ENCODE measurements at places on chromosomes 3 and 15.

DNA sequence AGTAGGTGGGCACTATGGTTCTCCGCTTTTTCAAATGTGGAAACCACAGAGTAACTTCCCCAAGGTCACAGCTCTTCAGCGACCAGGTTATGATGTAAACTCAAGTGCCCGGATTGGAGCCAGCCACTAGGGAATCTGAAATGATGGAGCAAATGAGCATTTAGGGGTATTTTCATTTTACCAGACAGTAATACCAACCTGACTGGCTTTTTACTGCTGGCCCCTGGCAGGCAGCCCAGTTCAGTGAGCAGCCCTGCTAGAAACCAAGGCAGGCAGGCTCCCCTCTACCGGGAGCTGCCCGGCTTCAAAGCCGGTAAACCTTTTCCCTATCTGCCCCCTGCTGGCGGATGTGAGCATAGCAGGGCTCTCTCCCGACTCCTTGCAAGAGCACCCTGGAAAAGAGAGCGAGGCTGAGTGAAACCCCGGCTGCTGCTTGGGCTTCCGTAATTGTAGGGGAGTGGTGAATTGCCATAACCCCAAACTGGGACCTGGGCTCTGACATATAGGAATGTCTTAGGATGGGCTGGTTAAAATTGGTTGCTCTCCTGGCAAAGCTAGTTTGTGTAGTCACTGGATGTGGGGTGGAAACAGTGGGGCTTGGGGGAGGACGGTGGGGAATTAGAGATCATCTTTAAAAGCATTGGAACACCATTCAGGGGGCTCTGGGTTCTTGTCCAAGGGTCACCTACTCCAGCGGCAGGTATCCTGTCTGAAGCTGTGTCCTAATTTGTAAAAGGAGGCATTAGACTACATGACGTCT is 98.0 kb upstream of the TNFAIP8L3 start:
- ATAC-seq, result peak; percentile 52

- no peak for ATAC-seq
Observed at GRCh38 chr3:158384019-158384418, 187.0 kb upstream of the MLF1 start.

DNA sequence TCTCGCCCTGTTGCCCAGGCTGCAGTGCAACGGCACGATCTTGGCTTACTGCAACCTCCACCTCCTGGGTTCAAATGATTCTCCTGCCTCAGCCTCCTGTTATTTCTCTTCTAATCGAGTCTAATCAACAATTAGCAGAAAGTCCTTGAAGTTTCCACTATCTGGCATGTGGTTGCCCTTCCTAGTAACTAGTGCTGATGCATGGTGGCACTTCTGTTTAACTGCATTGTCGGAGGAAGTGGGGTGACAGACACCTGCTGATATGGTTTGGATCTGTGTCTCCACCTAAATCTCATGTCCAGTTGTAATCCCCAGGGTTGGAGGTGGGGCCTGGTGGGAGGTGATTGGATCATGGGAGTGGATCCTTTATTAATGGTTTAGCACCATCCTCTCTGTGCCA is 9.2 kb downstream of the CRTAP start:
- ATAC-seq, result no peak

DNA sequence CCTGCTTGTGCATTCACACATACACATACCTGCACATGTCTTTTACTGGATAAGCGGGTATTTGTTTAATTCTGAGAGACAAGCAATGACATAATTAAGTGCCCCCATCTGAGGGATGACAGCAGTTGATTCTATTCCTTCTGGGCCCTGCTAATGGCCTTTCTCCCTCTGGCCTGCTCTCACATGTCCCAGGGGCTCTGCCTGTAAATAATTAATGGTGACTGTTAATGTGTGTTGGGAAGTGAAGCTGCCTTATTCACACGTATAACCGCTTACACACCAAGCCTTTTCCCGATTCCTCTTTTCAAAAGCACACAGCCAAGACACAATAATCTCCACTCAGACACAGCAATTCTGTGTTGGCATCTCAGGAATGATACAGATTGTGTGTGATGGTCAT is 47.8 kb downstream of the LRRK1 start:
- no peak for ATAC-seq

DNA sequence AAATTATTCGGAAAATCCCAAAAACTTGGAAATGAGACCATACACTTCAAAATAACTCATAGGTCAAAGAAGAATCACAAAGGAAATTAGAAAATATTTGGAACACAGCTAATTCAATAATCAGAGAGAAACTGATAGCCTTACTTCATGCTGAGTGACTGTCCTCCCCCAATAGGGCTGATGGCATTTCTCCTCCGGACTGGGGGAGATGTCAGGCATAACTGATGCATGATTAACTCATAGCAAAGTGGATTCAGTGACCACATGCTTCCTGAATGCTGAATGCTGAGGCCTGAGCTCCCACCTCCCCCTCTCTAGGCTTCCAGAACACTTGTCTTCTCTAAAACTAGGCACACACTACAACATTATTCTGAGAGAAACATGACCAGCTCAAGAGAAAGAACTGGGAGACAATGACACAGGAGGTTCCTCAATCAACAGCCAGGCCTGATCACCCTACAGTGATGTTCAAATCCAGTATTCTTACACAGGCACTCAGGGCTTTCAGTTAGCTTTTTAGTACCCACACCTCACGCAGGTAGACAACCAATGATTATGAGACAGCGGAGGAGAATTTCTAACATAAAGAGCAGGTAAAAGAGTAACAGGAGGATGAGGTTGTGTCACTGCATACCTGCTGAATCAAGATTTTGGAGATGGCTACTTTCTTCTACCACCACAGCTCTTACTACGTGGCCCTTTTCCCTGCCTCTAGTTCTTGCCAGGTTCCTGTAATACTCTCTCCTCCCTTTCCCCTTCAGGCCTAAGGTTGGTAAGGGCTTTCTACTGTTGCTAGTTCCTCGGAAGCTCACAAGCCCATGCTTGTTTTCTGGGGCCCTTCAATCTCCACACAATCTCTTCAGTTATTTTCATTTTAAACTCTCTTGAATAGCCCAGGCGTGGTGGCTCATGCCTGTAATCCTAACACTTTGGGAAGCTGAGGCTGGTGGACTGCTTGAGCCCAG is 96.1 kb downstream of the FMN1 start:
- no peak for ATAC-seq

- ATAC-seq, result no peak
Observed at GRCh38 chr3:193921465-193921864, 214.5 kb upstream of the HES1 start.

DNA sequence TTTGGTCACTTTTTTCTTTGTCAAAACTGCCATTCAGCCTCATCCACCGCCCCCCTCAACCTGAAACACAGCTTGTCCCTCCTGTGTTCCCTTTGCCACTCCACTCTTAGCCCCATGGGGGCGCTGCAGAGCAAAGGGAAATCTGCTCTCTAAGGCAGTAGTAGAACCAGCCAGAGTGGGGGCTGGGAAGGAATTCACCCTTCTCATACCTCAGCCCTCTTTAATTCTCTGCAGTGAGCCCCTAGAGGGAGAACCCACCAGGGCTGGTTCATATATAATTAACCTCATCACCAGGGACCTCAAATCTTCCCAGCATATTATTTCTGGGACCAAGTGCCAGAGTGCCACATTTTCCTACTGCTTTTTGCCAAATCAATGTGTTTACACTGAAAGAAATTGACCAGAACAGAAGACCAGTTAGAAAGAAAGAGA is 2.8 kb upstream of the BCL6 start:
- peak; percentile 53 for ATAC-seq

DNA sequence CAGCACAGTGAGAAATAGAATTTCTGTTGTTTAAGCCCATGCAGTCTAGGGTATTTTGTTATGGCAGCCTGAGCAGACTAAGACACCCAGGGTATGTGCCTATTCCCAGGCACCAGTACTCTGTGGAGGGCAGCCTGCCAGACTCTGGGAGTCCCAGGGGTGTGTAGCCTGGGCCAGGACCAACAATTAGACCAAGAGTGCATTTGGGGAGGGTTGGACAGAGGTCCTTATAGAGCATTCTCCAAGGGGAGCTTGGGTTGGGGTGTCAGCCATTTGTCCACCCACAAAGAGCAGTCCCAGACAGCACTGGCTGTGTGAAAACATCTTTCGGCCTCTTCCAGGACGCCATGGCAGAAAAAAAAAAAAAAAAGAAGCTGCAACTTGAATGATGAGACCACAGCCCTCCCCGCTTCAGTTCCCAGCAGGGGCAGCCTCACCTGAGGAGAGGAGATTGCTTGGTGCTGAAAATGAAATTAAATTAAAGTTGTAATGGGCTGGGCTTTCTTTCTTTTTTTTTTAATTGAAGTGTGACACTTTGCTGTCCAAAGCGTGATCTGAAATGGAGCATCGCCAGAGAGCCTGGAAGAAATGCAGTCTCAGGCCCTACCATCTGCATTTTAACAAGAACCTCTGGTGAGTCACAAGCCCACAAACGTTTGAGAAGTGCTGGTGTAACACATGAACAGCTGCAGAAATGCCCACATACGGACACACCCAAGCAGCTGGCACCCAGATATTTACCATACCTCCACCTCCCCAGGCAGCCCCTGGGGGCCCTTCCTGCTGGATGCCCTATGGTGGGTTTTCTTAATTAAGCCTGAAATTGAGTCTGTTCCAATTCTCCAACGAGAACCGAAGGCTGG is 21.3 kb upstream of the CAV3 start:
- ATAC-seq, result no peak

GRCh38 chr15:86591994-86592735 is 512.5 kb downstream of the AGBL1 start:
- no peak for ATAC-seq

- no peak for ATAC-seq
Observed at GRCh38 chr15:73176598-73176997, 124.3 kb downstream of the NEO1 start.

GRCh38 chr3:183158551-183159006 is 4.0 kb downstream of the LAMP3 start:
- ATAC-seq, result peak; percentile 50

GRCh38 chr3:52393959-52394670 is 50.8 kb downstream of the SEMA3G start:
- no peak for ATAC-seq

DNA sequence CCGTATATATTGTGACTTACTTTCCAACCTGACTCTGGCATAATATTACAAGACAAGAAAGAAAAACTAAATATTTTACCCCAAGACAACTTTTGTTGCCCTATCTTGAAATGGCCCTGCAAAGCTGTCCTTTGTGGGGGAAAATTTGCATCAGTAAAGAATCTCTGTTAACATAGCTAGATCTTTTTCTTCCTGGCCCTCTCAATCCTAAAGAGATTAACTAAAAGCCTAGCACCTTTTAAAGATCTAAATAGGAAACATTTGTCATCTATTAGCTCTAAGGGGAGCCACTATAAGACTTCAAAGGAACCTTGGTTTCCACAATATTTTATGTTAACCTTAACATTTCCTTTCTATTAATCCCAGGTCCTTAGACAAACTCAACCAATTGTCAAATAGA is 199.0 kb upstream of the SLITRK3 start:
- no peak for ATAC-seq

DNA sequence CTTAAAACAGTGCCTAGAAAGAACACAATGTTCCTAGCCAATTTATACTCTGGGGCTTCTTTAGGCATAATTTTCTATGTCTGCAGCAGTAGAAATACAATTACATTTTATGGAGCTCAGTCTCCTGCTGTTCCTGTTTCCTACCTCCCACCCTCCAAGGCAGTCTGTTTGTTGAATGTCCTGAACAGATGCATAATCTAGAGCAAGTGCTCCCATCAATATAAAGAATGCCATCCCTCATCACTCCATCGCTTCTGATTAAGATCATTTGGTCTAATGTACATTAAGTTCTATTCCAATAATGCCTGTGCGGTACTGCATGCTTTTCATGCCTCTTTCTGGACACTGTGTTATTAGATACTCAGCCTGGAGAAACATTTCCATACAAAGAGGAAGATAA is 869.8 kb upstream of the CFAP20DC start:
- ATAC-seq, result no peak

GRCh38 chr3:30343067-30343831 is 263.2 kb upstream of the TGFBR2 start:
- ATAC-seq, result no peak

- no peak for ATAC-seq
Observed at GRCh38 chr3:149816986-149817385, 4.0 kb downstream of the RNF13 start.

DNA sequence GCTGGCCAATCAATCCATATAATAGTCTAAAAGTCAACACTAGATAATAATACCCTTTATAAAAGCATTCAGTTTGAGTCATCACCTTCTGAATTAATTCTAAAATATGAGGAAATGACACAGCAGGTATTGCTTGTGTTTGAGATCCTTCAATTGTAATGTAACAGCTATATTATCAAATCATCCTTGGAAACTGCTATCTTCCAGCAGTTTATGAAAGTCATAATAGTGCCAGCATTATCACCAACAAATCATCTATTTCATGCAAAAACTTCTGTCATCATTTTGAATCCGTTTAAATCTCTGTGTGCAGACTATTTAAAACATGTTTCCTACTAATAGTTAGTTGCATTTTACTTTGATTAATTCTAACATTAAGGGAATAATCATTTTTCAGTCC is 468.7 kb downstream of the CADM2 start:
- no peak for ATAC-seq

- no peak for ATAC-seq
Observed at GRCh38 chr3:17577796-17578520, 164.5 kb downstream of the TBC1D5 start.

All from activated CD4-positive, CD25-positive, alpha-beta regulatory T cell treated with anti-CD3 and anti-CD28 coated beads, Interleukin-2, amount 50 U/mL, for 24 hours (primary cell).